Fibroblast of upper back skin (primary cell): ENCODE measurements at places on chromosomes 3 and 15.

GRCh38 chr3:64019271-64019670 is 4.0 kb downstream of the PSMD6 start:
- no peak for DNase-seq

GRCh38 chr15:67296684-67297083 is 42.1 kb downstream of the IQCH start:
- DNase-seq: no peak

DNA sequence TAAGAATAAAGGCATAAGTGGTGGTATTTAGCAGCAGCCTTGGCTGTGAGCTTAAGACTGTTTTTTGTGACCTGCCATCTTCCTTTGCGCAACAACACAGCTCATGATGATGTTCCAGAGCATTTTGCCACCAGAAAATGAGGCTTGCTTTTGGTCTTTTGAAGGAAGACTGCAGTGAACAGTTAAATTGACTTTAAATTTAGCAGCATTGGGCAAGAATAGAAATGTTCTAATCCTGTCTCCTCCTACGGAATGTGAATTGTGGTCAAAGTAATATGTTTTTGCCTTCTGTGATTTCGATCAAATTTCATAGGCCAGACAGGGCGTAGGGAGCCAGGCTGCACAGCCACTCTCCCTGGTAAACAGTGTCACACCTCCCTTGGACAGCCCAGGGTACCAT is 460.7 kb upstream of the RASGRP1 start:
- DNase-seq: peak; percentile 48

DNA sequence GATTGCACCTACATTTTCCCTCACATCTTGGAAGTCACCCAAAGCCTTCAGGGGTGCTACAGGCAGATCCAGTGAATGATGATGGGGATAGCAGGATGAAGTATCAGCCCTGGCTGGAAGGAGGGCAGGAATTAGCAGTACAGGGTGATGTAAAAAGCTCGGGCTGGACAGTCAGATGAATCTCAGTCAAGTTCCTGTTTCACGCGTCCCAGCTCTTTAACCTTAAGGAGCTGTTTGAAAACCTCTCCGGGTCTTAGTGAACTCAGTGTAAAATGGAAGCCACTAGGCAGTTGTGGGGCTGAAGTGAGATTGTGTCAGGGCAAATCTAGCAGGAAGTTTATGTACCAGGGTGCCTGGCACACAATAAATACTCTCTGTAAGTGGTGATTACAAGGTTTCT is 166.4 kb upstream of the PROK2 start:
- no peak for DNase-seq

- no peak for DNase-seq
These were observed 440.6 kb downstream of the MCTP2 start for GRCh38 chr15:94671858-94672532.

- no peak for DNase-seq
These were observed 7.0 kb downstream of the RASL12 start for GRCh38 chr15:65060641-65061397.

GRCh38 chr3:58272891-58273290 is 33.2 kb upstream of the RPP14 start:
- peak; percentile 21 for DNase-seq

DNA sequence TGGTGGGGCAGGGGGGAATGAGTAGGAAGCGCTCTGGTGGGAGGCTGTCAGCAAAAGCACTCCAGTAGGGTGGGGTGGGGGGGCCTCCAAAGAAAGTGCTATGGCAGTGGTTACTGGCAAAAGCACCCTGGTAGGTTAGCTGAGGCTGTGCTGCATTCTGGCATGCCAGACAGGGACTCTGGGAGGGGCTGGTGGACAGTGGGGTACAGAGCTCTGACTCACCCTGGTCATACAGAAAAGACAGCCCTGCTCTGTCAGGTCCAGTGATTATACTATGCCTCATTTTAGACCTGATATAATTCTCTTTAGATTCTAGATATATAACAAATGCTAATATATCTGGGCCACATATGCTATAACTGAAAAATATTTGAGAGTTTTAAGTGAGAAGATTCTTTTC is 82.8 kb upstream of the CPNE4 start:
- no peak for DNase-seq

DNA sequence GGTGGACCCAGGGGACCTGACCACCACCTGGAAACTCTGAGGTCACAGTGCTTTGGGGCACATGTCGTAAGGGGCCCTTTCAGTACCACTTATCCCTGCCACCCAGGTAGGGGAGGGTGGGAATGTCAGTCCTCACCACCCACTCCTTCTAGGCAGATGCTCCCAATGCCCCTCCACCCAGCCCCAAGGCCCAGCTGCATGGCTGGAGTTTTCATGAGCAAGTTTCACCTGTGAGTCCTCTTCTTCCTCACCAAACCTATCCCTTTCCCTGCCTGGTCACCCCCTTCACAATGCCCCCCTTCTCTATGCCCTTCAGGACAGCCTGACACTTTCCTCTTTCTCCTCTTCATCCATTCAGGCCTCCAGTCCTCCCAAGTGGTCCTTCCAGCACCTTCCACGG is 9.8 kb downstream of the FAM174B start:
- no peak for DNase-seq

- DNase-seq: no peak
These were observed 1.3 kb downstream of the OCA2 start for GRCh38 chr15:28097656-28098359.

- DNase-seq: no peak
These were observed 193.6 kb downstream of the UBE2E2 start for GRCh38 chr3:23396746-23397145.

DNA sequence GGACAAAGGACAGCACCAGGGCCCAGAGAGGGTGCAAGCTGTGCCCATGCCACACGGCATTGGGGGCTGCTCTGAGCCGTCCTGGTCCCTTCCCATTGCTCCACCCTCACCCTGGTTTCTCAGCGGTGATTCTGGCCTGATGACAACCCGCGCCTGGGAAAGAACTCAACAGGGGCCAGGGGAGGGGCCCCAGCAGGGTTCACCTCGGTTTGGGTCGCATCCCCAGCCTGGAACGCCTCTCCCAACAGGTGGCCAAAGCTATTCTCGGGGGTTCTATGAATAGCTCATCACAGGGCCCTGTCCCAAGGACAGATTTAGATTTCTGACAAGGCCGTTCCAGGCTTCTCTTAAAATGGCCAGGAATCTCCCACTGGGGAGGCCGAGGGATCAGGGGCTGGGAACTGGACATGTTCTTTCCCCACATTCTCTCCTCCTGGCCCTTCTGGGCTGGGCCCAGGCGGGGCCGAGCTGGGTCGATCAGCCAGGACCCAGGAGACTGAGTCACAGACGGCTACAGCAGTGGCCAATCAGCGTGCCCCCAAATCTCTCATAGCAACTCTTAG is 17.9 kb downstream of the GRIP2 start:
- no peak for DNase-seq

- no peak for DNase-seq
These were observed 54.1 kb upstream of the TAMM41 start for GRCh38 chr3:11900824-11901223.
